ENCODE measurements at places on chromosomes 4 and X.

DNA sequence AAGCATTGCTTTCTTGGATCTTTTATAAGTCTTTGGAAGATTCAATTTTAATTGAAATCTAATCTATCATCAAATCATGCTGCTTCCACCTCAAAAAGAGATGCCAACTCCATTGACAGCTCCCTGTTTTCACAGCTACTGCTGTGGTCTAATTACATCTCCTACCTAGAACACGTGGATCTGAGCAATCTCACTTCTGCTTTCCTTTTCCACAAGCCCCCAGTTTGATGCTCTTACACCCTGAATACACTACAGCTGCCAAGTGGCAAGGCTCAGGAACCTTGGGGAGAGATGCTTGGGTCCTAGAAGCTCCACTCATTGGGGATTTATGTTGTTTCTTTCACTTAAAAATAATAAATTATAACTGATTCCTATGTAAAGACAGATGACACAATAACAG lies 172.0 kb downstream of the CFAP299 start:
- DNase-seq: no peak

DNA sequence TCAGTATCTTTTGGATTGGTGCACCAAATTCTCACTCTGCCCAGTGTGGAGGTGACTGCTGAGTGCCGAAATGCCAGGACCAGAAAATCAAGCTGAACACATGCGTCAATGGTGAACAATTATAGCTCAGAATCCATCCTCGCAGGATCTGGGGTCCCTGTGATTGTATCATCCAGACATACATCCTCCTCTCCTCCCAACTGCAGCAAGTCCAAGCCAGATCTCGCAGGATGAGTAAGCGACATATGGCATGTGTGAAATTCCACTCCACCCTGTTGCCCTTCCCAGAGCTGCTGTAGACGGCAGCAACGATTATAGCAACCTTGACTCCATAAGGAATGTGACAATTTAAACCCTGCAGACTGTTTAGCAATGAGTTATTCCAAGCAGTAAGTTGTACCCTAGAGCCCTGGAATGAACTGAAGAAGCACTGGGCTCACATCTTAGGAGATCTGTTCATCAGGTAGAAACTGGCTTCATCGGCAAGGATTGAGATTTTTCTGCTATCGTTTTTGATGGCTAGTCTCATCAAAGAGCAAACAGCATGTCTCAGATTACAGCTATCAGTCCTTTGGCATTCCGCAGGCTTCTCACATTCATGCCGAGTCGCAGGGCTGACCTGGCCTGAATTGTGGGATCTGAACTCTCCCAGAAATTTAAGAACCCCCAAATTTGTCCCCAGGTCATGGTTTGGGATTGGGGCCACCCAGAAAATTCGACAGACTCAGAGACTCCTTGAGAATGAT lies 35.5 kb upstream of the SORBS2 start:
- no peak for DNase-seq

- no peak for DNase-seq
Measured at GRCh38 chrX:10367406-10367805, 210.6 kb downstream of the CLCN4 start.

DNA sequence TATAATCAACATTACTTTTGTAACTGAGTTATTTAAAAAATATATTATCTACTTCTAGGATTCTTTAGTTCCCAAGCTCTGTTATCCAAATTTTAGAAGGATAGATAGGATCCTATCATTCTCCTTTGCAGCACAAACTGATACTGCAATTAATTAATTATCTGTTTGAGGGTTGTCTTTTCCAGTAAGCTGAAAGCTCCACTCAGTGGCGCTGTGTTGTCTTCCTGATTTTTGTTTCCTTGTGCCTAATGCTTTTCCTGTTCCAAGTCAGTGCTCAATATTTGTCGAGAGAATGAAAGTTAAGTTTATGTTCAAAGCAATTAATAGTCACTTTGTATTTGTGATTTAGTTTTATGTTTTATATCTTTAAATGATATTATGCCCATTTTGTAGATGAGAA lies 107.4 kb upstream of the ANK2 start:
- DNase-seq: no peak

All from stimulated activated CD4-positive, alpha-beta T cell treated with anti-CD3 and anti-CD28 coated beads, Interleukin-12 subunit alpha, Interleukin-12 subunit beta, amount 100 ng/mL, for 4 hours (primary cell).